ENCODE measurements at places on chromosomes 1 and 21.

DNA sequence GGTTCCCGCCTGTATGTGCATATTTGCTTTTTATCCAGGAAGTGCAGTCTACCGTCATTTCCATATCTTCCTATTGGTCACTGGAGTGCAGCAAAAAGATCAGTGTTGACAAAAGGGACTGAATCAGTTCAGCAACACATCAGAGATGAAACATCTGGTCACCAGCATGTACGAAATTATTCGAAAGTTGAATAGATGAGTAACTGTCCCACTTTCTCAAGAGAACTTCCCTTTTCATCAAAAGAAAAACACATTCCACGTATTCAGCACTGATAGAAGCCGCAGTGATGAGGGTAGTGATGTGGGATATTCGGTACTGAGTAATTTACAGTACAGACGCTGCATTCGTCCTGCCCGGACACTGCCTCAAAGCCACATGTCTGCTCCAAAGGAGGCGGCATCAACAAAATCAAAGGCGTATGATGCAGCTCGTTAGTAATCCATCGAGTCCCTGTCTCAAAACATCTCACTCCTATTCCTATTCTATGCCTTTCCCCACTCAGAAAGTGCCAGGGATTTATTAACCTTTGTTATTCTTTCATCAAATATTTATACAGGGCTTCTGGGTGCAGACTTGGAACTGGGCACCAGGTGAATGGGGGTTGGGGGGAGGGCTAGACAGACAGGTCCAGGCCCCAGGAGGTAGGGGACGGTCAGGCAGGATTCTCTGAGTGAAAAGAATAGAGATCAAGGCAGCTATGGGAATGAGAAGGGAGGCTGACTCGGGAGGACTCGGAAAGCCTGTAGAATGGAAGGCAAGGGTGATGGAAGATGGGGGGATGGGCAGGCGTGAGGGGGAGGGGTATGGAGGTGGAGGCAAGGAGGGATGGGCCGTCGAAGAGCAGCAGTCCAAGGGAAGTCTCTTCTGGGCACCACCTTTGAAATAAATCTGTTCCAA, 79.5 kb upstream of the SLC45A1 start:
- DNase-seq: no peak

GRCh38 chr1:101526813-101527212, 290.0 kb downstream of the S1PR1 start:
- DNase-seq: no peak

DNA sequence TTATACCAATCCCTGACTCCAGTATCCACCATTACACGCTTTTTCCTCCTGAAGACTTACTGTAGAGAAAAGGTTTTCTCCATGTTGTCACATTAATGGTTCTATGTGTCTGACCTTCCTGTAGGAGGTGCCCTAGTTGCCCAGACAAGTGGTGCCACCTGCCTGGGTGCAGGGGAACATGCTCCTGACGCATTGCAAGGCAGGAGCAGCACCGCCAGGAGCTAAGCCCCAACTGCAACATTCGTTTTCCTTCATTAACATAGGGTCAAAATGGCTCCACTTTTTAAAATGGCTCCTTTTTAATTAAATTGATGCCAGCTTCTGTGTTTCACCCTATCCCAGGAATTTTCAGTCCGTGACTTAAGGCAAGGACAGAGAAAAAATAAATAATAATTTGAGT, 220.1 kb upstream of the SAMSN1 start:
- DNase-seq: no peak

DNA sequence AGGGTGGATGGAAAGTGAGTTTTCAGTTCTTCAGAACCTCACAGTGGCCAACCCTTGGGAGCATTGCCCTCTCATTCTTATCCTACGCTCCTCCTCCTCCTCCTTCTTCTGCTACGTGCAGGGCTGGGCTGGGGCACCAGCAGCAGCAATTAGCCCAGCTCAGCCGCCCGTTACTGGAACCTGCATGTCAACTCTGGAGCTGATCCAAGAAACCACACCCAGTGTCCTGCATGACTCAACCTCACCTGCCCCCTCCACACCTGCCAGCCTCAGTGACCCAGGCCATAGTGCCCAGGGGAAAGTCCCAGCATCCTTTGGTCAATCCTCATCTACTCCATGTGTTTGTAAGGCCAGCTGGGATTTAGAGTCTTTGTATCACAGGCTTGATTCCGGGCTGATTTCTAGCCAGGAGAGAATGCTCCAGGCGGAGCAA, 12.6 kb downstream of the ELF3 start:
- DNase-seq: no peak

DNA sequence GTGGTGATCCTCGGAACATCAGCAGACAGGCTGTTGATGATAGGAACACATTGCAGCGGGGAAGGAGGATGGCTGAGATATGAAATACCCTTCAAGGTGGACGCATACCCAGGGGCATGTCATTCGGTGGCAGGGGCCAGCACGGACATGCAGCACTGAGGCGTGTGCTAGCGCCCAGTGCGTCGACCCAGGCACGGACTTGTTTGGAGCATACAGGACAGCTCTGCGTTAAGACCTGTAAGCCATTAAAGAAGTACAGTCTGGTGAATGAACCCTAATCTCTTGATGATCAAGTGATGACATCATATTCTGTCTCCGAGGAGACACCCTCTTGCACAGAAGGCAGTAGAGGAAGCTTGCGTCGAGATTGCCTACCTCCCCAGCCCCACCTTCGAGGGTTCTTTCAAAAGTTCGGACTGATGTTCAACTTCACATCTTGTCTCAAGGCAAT, 63.6 kb upstream of the KIF26B start:
- no peak for DNase-seq

DNA sequence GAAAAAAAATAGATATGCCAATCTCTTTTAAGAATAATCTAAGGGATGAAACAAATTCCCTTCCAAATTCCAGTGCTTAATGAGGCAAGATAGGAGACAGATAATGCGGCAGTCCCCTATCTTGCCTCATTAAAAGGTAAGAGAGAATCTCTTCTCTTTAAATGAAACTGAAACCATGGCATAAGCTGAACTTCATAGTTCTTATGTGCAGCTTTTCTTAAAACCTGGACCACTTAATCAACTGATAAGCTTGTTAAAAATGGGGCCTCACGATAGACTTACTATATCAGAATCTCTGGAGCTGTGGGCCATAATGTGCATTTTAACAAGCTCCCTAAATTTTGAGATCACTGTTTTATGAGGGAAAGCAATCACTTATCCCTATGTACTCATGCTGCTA, 79.2 kb downstream of the NIBAN1 start:
- DNase-seq: no peak

- DNase-seq: no peak
Observed at GRCh38 chr1:235776396-235776795, 90.3 kb downstream of the LYST start.

DNA sequence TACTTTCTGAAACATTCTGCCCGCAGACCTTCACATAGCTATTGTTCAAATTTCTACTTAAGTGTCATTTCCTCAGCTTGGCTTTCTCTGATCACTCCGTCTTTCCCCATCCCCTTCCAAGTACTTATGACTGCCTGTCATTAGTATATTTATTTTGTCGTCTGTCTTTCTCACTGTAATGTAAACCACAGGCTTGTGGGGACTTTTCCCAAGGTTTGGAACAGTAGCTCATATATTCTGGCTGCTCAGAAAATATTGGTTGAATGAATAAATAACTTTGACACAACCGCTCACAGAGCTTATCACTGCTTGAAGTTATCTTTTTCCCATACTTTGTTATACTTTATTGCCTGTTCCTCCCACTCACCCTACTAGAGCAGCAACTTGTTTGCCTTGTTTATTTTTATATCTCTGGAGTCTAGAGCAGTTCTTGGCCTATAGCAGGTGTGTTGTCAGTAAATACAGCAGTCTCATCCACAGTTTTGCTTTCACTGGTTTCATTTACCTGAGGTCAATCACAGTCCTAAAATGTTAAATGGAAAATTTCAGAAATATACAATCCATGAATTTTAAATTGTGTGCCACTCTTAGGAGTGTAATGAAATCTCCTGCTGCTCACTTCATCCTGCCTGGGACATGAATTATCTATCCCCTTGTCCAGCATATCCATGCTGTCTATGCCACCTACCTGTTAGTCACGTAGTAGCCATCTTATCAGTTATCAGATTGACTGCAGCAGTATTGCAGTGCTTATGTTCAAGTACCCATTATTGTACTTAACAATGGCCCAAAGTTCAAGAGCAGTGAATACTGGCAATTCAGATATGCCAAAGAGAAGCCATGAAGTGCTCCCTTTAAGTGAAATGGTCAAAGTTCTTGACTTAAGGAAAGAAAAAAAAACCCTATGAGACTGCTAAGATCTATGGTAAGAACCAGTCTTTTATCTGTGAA, 2.4 kb upstream of the CNIH4 start:
- no peak for DNase-seq

DNA sequence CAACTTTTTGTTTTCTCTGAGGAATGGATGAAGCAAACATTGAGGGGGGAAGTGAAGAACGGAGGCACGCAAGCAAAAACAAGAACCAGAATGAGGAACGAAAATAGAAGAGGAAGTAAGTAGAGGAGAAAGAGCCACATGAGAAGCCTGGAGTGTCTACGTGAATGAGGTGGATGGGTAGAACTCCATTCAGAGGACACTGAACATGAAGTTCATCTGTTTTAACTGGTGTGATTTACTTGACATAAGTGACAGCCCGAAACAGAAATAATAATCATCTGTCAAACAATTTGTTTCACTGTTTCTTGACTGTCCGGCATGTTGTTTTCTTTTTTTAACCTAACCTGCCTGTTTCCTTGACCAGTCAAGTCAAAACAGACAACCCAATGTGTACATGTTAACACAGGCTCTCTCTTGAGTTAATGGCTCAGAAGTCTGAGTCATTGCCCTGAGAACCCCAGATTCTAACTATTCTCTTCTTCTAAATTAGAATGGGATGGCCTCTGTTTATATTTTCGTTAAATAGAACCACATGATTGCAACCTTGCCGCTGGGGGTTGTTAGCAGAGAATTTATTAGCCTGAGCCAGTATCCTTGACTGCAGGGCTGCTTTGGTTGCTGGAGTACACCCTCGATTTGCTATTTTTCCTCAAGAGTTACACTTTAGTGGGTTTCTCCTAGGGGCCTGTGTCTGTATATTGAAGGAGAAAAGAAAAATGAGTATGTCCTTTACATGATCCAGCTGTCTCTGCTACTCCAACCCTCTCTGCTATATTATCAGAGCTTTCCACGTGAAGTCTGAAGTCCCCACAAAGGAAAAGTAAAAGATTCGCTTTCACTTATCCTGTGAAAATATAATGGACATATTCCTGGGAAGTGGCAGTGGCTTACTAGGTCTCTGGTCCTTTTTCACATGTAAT, 151.7 kb downstream of the ZC3H11B start:
- DNase-seq: no peak

- no peak for DNase-seq
Observed at GRCh38 chr1:155126556-155127104, 1.0 kb upstream of the EFNA1 start.

- no peak for DNase-seq
Observed at GRCh38 chr1:159889821-159890252, 10.1 kb downstream of the CFAP45 start.

GRCh38 chr1:68917456-68917855, 420.6 kb upstream of the DEPDC1 start:
- DNase-seq: no peak

DNA sequence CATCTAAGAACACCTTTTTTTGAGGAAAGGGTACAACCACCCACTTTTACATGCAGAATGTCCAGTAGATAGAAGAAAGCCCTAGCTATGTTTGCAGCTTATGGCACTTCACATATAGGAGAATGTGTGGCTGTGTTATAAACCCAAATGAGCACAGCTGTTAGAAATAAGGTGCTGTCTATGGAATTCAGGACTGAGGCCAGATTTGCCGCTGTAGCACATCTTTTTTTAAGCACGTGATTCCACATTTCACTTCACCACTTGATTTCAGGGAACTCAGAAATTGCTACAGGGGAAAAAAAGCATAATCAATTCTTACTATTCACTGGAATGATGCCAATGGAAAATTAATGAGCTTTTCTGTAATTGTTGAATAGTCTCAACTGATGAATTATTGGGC, 147.2 kb upstream of the ADAMTS5 start:
- no peak for DNase-seq
